ENCODE measurements at places on chromosomes 1 and 21. TPM values are rescaled to one million over a fixed set of nuclear protein-coding genes. Genes with fewer than 3 reads are reported as not detected.
A peak's percentile ranks its signal among the peaks of the same experiment; 100 is the strongest.

CYP4A22 gene
- total RNA-seq = not detected

TARDBP gene
- 70.1 TPM for total RNA-seq

ACKR1 gene
- not detected for total RNA-seq

LAMC1 gene
- total RNA-seq = 130 TPM

MAP3K21 gene
- 6.4 TPM for total RNA-seq

DNA sequence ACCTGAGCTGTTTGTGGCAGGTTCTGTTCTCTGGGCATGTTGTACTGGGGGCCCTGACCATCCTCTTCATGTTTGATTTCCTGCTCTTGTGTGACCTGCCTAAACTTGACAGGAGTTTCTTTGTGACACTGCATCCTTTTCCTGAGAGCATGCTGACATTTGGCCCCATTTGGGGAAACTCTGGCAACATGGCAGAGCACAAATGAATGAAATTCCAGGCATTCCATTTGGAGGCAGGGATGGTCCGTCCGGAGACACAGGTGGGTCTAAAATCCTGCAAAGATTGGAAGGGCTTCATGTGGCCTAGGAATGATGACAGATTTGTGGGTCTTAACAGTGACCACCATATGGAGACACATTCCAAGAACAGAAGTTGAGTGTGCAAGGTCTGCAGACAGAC, 184.0 kb downstream of the FCRL5 start:
- DNase-seq = no peak

DNA sequence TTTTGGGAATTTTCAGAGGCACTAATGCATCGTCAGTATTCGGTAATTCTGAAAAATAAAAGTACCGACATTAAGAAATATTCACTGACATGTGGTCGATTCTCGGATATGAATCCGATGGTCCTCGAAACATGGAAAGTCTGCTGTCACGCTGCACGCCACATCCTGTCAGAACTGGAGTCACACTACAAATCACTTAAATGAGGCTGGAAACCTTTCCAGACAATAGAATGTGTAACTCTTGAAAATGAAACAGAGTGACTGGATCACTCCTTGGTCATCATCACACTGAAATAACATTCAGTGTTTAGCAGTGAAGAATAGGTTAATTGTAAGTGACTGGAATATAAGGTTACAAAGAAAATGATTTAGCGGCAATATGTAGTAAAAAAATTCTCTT, 620.1 kb upstream of the ADAMTS5 start:
- DNase-seq = no peak

DNA sequence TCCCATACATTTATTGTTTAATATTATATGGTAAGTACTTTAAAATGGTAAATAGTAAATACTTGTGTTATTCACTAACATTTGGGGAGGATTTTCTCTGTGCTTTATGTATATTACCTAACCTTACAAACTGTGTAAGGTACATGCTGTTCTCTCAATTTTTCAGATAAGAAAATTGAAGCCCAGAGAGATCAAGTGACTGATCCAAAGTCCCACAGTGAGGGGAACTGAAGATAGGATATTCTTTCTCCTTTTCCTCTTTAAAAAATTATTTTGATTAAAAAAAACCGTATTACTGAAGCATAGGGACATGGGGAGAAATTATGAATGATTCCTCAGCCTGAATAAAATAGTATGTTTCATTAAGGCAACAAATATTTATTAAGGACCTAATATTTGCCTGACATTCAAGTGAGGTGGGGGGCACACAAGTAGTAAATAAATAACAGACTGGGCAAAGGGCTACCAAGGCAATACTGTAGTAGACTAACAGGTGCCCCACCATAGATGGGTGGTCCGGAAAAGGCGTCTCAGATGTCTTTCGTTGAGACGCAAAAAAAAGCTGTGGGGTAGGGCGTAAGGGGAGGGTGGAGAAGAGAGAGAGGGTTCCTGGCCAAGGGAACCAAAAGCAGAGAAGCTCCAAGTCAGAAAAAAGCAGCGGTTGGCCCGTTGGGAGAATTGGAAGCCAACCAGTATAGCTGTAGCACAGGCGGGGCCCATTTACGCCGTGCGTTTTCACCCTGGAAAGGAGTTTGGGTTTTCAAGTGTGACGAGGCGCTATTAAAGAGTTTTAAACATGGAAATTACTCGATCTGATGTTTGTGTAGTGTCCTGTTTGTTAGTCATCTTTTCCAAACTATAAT, 944 bp upstream of the AGO3 start:
- peak; percentile 58 for DNase-seq

GRCh38 chr1:175599212-175599705, 144.1 kb downstream of the TNR start:
- no peak for DNase-seq

DNA sequence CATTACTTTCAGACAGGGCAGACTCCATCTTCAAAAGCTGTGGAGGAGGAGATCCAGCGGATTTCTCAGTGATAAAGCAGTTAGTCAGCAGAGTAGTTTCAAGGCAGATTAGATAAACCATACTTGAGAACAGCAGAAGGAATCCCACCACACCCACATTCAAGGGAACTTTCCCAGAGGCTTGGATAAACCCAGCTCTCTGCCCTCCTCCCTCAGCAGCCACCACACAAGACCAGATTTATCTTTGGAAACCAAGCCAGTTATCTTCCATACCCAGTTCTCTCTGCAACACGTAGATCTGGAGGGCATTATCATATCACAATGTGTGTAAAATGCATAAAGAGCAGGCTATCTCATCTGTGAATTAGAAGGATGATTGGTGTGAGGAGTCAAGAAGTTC, 40.2 kb downstream of the GFI1 start:
- DNase-seq = peak; percentile 21

Data from HT1080 (cell line).